ENCODE measurements at places on chromosomes 7 and 10. TPM values are rescaled to one million over a fixed set of nuclear protein-coding genes. Genes with fewer than 3 reads are reported as not detected.

DNA sequence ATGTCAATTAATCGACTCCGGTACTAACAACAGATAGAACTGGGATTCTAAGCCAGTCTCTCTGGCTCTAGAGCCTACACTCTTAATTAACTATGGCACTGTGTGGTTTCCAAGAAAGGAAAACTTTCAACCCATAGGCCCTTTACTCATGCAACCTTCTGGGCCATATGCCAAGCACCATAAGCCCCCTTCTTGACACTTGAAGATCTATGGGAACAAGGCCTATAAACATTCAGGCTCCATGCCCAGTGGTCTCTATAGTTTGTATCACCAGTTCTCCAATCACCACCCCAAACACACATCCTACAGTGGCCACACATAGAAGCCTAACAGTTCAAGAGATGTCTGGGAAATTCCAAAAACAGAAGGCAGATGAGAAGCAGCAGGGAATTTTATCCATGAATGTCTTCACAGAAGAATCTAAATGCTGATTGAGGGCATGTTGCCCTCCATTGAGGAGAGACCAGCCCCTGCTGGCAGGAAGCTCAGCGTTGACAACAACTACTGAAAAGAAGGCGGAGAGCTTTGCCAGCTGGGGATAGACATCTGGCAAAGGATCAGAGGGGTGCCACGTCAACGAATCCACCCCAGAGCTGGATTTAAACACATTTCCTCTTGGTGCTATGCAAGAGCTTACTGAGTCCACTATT is 64.4 kb downstream of the GRM3 start:
- DNase-seq, result peak; percentile 9

DNA sequence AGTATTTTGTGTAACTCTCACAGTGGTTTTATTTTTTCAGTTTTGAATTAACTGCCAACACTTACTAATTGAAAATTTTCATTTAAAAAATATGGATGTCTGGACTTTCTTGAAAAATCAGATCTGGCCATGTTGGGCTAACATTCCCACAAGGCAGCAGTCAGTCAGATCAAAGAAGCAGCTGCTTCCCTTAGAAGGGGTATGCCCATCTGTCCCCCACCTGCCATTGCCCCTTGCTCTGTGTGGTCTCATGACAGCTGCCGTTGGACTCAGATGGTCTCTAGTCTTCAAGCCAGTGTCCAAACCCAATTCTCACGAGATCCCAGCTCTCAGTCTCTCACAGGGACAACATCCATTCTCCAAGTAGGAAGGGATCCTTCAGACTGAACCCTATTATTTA is 212.1 kb upstream of the GHITM start:
- DNase-seq, result no peak

DNA sequence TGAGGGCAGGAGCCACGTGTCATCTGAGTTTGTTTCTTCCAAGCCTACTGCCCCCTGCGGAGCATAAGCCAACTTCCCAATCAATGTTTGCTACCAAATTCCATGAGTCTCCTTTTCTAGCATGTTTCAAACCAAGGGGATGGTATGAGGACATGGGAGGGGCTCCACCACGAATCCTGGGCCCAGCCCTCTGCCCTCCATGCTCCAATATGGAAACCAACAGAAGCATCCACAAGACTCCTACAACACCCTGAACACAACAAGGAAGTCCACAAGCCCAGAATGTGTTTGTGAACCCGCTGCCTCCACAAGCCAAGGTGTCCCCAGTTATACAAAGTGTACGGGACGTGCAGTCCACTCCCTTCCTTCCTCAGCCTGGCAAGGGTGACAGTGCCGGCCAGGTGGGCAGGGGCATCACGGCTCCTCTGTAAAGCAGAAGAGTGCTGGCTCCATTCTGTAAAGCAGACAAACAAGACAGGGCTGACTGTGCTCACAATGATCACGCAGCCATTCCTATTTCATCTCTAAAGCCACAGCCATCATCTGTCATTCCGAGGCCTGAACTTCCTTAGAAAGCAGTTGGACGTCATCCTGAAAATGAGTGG is 466.1 kb downstream of the PTPRN2 start:
- no peak for DNase-seq

GRCh38 chr10:26725837-26726727 is 28.6 kb downstream of the PDSS1 start:
- peak; percentile 74 for DNase-seq

DNA sequence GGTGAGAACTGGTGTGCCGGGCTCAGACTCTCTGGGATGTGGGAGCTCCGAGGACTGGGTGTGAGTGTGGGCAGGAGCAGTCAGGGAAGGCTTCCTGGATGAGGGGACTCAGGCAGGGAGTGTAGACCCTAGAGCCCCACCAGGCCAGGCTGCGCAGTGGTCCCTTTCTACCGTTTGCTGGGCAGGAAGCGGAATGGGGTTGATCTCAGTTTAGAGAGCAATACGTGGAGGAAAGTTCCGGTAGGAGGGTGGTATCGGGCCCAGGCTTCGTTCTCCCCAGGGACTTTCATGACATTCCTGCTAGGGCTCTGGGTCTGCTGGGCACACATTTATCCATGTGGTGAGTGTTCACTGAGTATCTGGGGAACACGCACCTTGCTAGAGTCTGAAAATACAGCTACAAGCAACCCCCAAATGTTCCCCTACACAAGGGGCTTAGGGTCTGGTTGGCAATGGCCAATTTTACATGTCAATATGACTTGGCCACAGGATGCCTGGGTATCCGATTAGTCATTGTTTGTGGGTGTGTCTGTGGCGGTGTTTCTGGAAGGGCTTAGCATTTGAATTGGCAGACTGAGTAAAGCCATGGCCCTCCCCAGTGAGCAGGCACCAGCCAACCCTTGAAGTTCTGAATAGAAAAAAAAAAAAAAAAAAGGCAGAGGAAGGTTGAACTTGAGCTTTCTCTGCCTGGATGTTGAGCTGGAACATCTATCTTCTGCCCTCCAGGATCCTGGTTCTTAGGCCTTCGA is 20.8 kb downstream of the GHRHR start:
- no peak for DNase-seq

- no peak for DNase-seq
Observed at GRCh38 chr10:14560274-14560673, 214.4 kb downstream of the FAM107B start.

- no peak for DNase-seq
Observed at GRCh38 chr10:15491856-15492642, 121.0 kb upstream of the FAM171A1 start.

GRCh38 chr7:155758348-155758747 is 53.9 kb downstream of the SHH start:
- no peak for DNase-seq

GRCh38 chr10:6667679-6668270 is 87.7 kb upstream of the PRKCQ start:
- DNase-seq, result peak; percentile 70

DNA sequence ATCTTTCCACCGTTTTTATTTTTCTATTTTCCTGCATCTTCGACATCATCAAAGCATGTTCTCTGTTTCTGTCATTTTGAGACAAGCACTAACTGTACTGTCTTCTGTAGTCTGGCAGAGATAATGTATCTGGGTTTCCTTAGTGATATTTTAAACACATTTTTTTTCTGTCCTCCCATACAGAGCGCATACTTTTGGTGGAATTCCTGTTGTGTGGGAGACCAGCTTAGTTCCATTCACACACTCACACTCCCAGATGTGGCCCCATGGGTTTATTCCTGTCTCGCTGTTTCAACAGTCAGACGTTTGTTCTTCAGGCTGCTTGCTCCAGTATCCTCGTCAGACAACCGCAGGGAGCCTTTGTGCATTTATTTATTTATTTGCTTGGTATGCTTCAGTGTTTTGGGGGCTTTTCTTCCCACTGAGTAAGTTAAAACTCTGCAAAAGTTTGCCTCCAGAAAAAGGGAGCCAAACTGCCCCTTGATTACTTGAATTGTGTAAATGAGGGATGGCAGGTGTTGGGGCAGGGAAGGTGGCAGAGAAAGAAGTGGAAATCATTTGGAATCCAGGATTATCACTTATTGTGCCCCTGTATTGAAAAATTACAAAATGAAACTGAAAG is 456.8 kb upstream of the KLF6 start:
- peak; percentile 59 for DNase-seq

- no peak for DNase-seq
Observed at GRCh38 chr10:76911184-76911583, 726.4 kb downstream of the KCNMA1 start.

DNA sequence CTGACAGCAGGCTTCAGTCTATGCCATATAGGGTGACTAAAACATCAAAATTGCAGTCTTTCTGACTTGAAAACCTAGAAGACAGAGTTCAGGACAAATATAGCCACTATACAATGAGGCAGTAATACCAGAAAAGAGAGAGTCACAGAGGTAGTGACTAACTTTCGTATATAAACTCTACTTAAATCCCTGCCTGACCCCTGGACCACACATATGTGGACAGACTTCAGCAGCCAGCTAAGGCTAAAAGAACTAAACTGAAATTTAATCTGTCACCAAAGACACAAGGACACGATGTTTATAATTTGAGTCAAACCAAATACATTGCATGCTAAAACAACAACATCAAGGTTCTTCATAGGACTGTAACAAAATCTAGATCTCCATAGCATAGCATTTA is 64.6 kb upstream of the MACROH2A2 start:
- no peak for DNase-seq

DNA sequence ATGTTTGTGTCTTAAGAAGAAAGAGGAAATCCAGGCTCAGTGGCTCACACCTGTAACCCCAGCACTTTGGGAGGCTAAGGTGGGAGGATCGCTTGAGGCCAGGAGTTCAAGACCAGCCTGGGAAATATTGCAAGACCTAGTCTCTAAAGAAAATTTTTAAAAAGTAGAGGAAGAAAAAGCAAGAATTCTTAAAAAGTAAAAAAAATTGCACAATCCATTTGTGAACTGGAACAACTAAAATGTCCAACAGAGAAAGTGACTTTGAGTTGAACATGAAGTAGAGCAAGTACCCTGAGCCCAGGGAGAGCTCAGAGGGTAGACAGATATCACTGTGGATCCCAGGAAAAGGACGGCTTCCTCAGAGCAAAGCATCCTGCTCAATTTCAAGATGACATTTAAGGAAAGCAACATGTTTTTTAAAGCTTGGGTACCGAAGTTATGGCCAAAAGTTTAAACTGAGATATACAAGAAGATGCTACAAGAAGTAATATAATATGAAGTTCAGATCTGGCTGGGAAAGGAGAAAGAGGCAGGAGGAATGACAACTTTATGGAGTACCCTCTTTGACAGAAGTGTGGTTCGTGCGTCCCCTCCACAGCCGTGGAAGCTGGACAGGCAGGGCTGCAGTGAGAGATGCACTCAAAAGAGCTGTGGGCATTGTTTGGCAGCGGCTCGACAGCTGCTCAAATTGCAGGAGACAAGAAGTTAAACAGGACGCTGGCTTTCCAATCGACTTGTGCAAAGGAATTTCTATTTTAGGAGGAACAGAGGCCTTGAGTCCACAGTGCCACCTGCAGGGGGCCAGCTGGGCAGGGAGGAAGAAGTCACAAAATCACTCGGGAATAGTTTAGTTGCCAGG is 201.3 kb downstream of the JCAD start:
- peak; percentile 84 for DNase-seq

DNA sequence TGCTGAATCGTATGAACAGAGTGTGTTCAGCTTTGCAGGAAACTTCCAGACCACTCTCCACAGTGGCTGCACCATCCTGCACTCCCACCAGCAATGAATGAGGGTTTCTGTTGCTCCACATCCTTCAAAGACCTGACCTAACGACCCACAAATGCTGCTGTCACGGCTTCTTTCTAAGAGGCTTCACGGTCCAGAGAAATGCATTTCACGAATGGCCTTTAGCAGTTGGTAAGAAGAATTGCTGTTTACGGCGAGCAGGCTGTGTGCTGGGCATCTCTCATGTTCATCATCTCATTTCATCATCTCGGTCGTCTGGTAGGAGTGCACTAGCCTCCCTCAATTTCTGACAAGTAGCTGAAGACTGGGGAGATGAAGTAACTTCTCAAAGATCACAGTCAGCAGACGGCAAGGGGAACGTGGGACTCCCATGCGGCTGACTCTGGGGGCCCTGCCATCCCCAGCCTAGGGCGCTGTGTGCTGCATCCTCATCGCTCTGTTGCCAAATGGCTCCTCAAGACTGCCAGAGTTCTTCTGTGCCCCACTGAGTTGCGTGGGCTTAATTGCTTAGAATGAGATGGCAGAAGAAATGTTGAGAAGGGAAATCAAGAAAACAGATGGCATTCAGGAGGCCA is 72.9 kb downstream of the ADARB2 start:
- DNase-seq, result no peak

GRCh38 chr7:65980478-65981250 is 1.3 kb downstream of the GUSB start:
- no peak for DNase-seq

GRCh38 chr10:109931163-109931562 is 7.9 kb upstream of the XPNPEP1 start:
- no peak for DNase-seq

DNA sequence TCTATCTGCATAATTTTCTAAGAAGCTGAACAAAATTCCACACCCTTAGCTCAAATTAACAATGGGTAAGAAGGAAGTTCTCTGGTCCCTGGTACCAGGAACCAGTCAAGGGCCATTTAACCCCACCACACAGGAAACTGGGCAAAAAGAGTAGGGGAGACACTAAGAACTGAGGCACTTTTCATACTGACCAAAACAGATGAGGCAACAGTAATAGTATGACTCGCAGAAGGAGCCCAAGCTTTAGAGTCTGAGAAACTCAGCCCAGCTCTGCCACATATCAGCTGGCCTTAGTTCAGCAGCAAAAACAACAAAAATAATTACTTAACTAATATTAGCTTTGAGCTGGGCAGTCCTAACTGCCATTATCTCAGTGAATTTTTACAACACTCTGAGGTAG is 221.2 kb downstream of the FAM107B start:
- DNase-seq, result no peak

GRCh38 chr10:61354401-61354975 is 98.7 kb downstream of the TMEM26 start:
- no peak for DNase-seq

DNA sequence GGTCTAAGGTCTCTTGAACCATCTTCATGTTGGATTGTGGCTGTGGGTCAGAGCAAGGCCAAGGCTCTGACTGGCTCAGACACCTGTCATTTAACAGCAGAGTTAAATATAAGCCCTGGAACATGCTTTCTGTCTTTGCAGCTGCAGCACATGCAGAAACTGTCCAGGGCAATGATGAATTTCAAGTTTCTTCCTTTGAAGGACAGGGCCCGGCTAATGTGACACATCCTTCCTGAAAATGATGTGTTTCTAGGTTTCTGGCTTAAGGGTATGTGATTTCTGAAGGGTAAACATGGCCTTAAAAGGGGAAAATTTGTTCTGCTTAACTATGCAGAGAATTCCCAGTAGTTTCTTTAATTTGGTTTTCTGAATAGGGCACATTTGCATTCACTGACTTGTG is 34.0 kb upstream of the SLC35B4 start:
- DNase-seq, result no peak

Gene ZMIZ1
- 13.6 TPM for total RNA-seq

Gene AOAH
- 0.10 TPM for total RNA-seq

Gene ATOH7
- total RNA-seq, result not detected

Gene C7orf33
- total RNA-seq, result 0.13 TPM

Gene TWNK
- 27.3 TPM for total RNA-seq

Gene CHAT
- total RNA-seq, result not detected

Gene PLPP4
- total RNA-seq, result 0.12 TPM

All from SJCRH30 (cell line).